ENCODE measurements at places on chromosomes 1 and 21.

DNA sequence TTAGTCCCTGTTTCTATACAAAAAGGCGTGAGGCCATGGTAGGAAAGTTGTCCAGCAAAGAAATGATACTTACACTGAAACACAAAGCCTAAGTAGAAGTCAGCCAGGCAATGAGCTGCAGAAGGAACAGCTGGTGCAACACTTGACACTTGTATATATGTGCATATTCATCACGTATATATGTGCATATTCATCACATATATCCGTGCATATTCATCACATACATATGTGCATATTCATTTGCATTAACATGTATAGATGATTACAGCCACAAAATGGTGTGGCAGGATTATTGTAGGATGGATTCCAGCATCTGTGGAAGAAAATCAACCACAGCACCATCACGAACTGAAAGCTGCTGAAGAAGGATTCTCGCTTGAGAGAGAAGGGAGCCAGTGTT is 189.0 kb upstream of the RGS18 start:
- DNase-seq = no peak

GRCh38 chr1:148263128-148263905 is 111.2 kb upstream of the NBPF11 start:
- DNase-seq = no peak

- DNase-seq = no peak
Measured at GRCh38 chr1:26282401-26282918, 2.6 kb downstream of the SH3BGRL3 start.

DNA sequence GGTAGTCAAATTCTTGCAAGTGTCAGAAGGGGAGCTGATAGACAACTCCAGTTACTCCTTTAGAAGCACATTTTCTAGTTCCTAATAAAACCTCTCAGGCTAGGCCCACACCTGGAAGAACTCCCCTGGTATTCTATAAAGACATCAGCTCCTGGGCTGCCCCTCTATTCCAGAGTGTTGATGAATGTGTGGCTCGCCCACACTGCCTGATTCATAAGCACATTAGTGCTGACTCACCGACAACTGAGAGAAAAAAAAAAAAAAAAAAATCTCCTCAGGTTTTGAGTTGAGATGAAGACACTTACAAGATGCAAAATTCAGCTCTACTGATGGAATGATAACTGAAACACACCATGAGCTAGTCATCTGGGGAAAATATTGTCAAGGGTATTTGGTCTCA is 188.1 kb downstream of the TNR start:
- DNase-seq = no peak

DNA sequence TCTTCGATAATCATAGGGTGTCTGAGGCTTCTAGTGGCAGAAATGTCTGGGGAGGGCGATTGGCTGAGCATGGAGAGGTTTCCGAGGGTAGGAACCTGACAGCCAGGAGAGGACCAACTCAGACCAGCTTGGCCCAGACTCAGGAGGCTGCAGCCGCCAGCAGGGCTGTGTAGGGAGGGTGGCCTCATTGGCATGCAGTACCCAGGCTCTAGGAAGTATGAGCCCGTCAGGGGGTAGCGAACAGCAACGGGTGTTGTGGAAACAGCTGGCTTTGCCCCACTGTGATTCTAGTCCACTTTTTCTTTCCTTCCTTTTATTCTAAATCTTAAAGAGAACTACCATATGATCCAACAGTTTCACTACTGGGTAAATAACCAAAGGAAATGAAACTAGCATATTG is 103.3 kb downstream of the DIRAS3 start:
- DNase-seq = no peak

DNA sequence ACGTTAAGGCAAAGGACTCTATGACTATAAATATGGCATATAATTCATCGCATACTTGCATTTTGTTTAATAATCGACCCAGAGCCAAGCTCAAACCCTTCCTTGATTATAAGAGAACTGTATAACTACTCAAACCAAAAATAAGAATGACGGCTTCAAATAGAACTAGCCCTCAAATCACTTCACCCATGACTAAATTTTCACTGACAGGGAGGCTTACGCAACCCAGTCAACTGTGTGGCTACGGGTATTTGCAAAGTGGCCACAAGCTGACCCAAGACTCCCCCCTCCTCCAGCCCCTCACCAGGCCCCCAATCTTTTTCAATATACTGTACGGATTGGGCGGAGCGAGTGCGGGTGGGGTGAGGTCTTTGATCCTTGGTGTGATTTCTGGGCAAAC is 268.3 kb downstream of the ASTN1 start:
- DNase-seq = no peak

DNA sequence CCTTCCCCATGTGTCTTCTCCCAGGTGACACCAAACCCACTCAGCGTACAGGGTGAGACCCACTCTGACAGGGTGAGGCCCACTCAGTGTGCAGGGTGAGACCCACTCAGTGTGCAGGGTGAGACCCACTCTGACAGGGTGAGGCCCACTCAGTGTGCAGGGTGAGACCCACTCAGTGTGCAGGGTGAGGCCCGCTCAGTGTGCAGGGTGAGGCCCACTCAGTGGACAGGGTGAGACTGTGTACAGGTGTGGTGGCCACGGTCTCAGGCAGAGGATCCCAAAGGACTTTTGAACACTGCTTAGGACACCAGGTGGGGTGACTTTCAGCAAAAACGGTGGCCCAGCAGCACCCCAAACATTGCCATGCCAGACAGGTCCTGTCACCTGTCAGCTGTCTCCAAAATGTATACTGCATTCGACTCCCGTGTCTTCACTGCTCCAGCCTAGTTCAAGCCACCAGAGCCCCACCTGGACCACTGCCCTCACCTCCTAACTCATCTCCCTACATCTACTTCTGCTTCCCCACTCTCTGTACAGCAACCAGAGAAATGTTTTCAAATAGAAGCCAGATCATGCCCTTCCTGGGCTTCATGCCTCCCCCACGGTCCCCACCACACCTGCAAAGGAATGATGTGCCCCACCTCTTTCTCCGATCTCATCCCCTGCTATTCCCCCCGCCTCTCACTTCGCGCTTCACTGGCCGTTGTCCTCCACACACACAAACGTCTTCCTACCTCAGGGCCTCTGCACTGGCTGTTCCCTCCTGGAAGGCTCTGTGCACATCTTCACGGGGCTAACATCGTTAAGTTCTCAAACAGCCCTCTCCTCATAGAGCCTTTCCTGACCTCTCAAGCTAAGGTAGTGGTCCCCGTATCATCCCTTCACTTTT is 52.1 kb downstream of the ACBD3 start:
- DNase-seq = no peak

- peak; percentile 10 for DNase-seq
Measured at GRCh38 chr1:37890378-37891014, 31.1 kb upstream of the MTF1 start.

DNA sequence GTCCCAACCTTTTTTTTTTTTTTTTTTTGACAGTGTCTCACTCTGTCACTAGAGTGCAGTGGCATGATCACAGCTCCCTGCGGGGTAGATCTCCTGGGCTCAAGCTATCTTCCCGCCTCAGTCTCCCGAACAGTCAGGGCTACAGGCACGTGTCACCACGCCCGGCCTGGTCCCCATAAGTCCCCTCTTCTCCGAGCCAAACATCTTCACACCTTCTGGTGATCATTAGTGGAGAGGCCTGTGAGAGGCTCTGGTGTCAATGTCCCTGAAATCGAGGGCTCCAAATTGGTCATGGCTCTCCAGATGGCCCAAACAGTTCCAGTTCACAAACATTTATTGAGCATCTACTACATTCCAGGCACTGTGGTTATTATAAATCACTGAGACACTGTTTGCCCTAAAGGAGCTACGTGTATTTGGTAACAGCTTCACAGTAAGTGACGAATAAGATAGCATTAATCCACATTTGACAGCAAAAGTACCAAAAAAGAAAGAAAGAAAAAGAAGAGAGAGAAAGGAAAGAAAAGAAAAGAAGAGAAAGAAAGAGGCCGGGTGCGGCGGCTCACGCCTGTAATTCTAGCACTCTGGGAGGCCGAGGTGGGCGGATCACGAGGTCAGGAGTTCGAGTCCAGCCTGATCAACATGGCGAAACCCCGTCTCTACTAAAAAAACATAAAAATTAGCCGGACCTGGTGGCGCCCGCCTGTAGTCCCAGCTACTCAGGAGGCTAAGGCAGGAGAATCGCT is 867 bp upstream of the TIMM17A start:
- DNase-seq = no peak

DNA sequence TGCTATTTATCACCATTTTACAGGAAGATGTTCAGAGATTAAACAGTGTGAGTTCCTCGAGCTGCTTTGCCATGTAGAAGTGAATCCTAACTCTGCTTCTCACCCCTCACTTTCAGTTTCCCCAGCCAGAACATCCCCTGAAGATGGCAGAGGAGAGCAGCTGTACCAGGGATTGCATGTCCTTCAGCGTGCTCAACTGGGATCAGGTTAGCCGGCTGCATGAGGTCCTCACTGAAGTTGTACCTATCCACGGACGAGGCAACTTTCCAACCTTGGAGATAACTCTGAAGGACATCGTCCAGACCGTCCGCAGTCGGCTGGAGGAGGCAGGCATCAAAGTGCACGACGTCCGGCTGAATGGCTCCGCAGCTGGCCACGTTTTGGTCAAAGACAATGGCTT is 16.9 kb downstream of the TENT5C start:
- DNase-seq = no peak

GRCh38 chr1:1462318-1462966 is 9.1 kb upstream of the ATAD3B start:
- no peak for DNase-seq

DNA sequence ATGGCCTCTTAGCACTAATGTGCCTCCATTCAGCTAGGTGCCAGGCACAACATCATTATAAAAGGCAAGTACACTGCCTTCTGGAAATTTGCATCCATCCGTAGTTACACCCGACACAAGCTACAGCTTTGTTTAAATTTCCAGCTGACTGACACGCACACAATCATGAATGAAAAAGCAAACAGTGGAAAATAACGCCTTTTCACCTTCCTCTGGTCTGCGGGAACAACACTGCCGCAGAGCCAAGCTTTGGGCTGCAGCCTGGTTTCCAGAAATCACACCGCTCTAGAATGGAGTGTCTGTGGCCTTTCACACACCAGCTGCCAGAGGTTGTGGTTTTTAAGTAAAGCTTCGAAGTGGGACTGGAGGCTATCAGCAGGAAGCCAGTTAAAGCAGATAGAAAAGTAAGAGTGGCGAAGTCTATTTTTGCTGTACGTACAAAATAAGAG is 142.8 kb upstream of the COA6 start:
- DNase-seq = peak; percentile 16

GRCh38 chr1:53129891-53130597 is 12.4 kb downstream of the SLC1A7 start:
- no peak for DNase-seq

GRCh38 chr1:116133696-116134475 is 22.7 kb downstream of the MAB21L3 start:
- DNase-seq = no peak

GRCh38 chr1:233252441-233252840 is 43.1 kb downstream of the PCNX2 start:
- DNase-seq = no peak

DNA sequence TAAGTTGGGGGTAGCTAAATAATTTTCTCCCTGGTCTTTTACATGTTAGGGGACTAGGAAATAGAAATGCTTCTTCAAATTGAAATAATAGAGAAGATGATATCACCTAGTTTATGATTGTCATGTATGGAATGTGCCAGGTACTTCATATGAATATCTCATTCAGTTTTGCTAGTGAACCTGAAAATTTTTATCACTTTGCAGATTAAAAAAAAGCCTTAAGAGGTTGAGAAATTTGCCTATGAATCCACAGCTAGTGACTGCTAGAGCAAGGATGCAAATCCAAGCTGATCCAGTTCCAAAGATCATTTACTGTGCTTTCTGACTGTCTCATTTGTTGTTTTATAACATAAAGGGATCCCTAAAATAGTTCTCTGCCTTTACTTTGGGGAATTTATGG is 24.7 kb downstream of the RNF2 start:
- no peak for DNase-seq

GRCh38 chr1:93013145-93014065 is 52.1 kb upstream of the DIPK1A start:
- DNase-seq = no peak

DNA sequence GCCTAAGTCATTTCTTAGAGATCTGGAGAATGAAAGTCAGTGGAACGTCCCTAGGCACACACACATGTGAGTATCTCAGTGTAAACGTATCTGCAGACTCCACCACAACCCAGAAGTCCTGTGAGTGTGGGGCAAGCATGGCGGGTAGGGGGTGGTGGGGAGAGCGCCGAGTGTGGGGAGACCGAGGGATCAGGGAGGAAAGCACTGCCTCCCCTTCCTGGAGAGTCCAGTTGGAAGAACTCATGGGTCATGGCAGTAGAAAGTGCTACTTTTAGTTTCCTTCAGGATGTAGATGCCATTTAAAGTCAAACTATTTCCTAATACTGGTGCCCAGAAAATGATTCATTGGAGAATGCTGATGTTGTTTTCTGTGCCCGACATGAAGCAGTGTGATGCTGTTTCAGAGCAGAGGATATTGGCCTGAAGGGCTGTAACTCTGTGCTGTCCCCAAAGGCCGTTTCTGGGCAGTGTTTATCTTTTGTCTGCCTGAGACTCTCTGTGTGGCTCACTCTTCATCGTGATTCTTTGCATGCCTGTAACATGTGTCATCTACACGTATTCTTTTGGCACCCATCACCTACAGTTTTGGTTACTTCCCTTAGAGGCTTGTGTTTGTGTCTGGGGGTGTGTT is 45.7 kb upstream of the TSPAN2 start:
- DNase-seq = no peak

GRCh38 chr1:26277261-26277661 is 2.6 kb upstream of the SH3BGRL3 start:
- DNase-seq = no peak

DNA sequence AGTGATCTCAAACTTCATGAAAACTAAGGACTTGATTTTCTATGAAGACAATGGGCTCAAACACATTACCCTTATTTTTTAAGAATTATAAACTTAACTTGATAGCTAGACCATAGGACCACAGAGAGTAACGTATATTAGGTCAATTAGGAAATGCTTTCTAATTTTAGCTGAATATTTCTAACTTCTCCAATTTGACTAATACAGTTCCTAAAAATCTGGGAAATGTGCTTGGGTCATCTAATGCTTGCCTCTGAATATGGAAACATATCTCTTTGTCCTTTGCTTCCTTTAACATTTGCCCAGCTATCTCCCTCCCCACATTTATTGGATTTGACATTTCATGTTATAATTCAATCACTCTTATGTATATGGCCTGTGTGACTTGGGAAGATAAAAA is 141.4 kb downstream of the LHX8 start:
- no peak for DNase-seq

DNA sequence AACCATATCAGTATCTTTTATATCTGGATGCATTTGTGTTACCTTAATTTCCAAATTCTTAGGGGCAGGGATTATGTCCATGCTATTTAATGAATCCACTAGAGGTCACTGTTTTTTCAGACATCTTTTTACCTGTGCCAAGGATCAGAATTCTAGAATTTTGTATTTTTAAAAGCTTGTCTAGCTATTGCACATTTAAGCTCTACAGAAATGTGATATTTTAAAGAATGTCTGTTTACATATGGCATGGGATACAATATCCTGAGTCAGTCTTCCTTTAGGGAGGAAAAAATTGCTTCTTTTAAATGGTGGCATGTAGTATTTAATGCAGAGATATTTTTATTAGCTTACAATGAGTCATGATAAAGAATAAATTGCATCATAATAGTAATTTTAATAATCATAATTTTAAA is 11.3 kb downstream of the RPAP2 start:
- no peak for DNase-seq

Data from KG1 (cell line).